Endothelial cell of umbilical vein (primary cell): ENCODE measurements at places on chromosomes 2 and 18. TPM values are rescaled to one million over a fixed set of nuclear protein-coding genes. Genes with fewer than 3 reads are reported as not detected.

- no peak for DNase-seq
Observed at GRCh38 chr18:11021477-11021876, 127.9 kb downstream of the PIEZO2 start.

DNA sequence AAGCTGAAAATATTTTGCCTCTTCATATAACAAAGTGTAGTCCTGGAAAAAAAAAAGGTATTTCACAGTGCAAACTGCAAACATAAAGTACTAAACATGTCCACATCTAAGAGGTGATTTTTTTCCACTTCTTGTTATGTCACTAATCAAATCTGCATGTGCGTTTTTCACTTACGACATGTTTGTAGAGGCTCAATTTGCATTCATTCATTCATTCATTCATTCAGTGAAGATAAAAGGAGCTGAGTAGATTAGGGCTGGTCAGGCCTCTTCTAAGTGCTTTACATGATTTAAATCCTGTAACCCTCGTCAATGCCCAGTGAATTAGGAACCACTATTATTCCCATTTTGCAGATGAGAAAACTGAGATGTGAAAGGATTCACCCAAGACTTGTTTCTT lies 88.5 kb downstream of the KCTD1 start:
- no peak for DNase-seq

Gene GATA6
- polyA plus RNA-seq = 3.9 and 4.1 TPM in 2 replicates

- DNase-seq = no peak
Observed at GRCh38 chr2:67927501-67927900, 135.3 kb downstream of the C1D start.

DNA sequence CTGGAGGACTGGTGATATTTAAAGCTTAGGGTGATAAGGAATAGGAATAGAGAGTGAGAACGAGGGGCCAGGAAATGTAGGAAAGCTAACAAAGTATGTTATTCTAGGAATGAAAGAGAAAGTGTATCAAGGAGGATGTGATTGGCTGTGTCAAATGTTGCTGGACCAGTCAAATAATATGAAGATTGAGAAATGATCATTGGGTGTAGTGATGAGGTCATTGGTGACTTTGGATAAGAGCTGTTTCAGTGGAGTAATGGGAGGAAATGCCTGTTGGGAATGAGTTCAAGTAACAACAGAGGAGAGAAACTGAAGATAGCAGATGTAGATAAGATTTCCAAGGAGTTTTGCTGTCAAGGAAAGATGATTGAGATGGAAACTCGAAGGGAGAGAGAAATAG lies 74.4 kb downstream of the UBE2E3 start:
- no peak for DNase-seq

Gene SULT1C2
- not detected in 2 replicates for polyA plus RNA-seq

Gene HK2
- polyA plus RNA-seq = 2.4 and 3.4 TPM in 2 replicates

Gene DTNA
- polyA plus RNA-seq = 6.6 and 9.0 TPM in 2 replicates

- DNase-seq = no peak
Observed at GRCh38 chr2:182359990-182360662, 66.7 kb downstream of the PDE1A start.

Gene IL36A
- polyA plus RNA-seq = not detected in 2 replicates

- DNase-seq = no peak
Observed at GRCh38 chr2:176876493-176877103, 336.0 kb upstream of the HNRNPA3 start.

DNA sequence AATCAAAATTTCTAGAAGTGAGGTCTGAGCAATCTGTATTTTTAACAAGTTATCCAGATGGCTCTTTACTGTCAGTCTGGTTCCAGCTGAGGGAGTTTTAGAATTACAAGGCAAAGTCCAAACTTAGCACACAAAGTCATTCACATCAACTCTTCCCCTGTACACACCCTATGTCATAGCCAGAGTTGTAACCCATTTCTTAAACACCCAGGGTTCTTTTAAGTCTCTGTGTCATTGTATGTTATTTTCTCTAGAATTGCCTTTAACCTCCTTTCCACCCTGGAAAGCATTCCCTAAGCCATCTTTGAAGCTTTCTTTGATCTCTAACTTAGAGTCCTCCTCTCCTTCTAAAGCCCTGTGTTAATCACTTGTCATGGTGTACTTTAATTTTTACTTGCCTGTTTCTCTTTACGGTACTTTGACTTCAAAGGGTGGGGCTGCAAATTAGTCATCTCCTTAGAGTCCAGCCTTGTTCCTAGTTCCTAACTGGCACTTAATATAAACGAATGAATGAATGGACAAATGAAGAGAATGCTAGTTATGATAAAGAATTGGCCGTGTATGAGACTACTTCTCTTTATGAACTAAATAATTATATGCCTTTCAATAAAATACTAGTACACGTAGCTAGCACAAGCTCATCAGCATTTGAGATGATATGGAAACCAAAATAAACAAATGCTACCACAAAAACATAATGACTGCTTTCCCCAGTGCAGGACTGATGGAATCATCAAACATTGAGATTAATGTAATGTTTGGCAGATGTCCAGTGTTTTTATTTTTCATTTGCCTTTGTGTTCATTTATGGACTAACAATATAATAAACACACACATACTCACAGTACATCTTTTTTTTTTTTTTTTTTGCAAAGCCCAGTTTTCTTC lies 11.9 kb upstream of the ACTR3 start:
- DNase-seq = peak; percentile 36

- DNase-seq = no peak
Observed at GRCh38 chr2:118929059-118929458, 12.9 kb upstream of the MARCO start.

GRCh38 chr18:62767836-62768557 lies 52.7 kb downstream of the PHLPP1 start:
- no peak for DNase-seq

Gene LDAH
- polyA plus RNA-seq = 8.6 and 12.3 TPM in 2 replicates

GRCh38 chr18:53682796-53683195 lies 541.7 kb downstream of the MBD2 start:
- no peak for DNase-seq

DNA sequence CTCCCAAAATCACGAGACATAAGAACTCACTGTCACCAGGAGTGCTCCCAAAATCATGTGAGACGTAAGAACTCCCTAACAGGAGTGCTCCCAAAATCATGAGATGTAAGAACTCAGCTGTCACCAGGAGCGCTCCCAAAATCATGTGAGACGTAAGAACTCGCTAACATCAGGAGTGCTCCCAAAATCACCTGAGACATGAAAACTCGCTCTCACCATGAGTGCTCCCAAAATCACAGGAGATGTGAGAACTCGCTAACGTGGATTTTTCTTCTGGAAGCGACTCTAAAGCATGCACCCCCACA lies 53.1 kb downstream of the CTDP1 start:
- no peak for DNase-seq

- DNase-seq = no peak
Observed at GRCh38 chr2:149167941-149168340, 129.4 kb downstream of the LYPD6B start.

Gene UBE2E3
- polyA plus RNA-seq = 96.9 and 107 TPM in 2 replicates

- DNase-seq = no peak
Observed at GRCh38 chr2:29134933-29135332, 19.7 kb downstream of the CLIP4 start.

Gene SULT1C4
- 12.0 and 17.2 TPM in 2 replicates for polyA plus RNA-seq

- DNase-seq = no peak
Observed at GRCh38 chr2:173278794-173279526, 75.7 kb upstream of the CDCA7 start.

DNA sequence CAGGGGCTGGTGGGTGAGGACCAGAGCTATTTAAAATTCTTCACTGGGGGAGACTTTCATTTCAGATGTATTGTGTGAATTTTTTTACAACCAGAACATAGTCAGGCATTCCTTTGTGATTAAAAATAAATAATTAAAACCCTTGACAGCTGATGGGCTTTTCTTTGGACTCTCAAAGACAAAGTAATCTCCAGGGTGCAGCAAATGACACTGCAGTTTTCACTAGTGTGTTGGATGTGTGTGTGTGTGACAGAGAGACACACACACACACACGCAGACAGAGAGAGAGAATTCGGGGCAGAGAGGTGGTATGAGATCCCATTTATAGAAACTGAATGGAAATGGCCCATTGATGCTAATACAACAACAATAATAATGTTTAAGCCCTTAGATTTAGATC lies 10.3 kb upstream of the GALNT14 start:
- no peak for DNase-seq

- no peak for DNase-seq
Observed at GRCh38 chr2:235061656-235062055, 109.8 kb downstream of the SH3BP4 start.

- DNase-seq = no peak
Observed at GRCh38 chr2:162197069-162197825, 45.2 kb upstream of the GCG start.

- DNase-seq = no peak
Observed at GRCh38 chr2:232963913-232964312, 49.1 kb downstream of the NGEF start.

GRCh38 chr2:27709960-27710575 lies 46.4 kb downstream of the SLC4A1AP start:
- no peak for DNase-seq

DNA sequence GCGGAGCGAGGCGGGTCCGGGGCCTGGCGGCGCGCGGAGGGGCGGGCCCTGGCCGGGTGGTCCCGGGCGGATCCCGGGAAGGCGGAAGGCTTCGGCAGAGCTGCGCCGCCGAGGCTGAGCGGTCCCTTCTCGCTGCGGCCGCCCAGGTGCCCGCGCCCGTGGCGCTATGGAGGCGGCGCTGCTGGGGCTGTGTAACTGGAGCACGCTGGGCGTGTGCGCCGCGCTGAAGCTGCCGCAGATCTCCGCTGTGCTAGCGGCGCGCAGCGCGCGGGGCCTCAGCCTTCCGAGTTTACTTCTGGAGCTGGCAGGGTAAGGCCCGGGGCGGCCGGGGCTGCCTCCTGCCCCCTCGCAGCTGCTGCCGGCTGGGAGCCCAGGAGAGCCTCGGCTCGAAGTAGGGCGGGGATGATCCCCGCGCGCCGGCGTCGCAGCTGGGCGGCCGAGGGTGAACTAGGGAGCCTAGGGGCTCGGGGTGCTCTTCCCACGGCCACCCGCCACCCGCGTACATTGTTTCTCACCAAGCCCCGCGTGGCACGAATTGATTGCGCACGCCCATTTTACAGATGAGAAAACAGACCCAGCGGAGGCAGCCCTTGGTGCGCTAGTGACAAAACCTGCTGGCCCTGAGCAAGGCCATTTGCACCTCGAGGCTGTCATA lies at the start of gene SLC66A3:
Gene SLC66A3 (plus strand): TSS at position 87 of the 655 bp plus-strand sequence. CDS start 80 bp downstream, at position 167.
- peak; percentile 87 for DNase-seq

GRCh38 chr2:127453392-127454171 lies 35.4 kb downstream of the PROC start:
- DNase-seq = peak; percentile 5

DNA sequence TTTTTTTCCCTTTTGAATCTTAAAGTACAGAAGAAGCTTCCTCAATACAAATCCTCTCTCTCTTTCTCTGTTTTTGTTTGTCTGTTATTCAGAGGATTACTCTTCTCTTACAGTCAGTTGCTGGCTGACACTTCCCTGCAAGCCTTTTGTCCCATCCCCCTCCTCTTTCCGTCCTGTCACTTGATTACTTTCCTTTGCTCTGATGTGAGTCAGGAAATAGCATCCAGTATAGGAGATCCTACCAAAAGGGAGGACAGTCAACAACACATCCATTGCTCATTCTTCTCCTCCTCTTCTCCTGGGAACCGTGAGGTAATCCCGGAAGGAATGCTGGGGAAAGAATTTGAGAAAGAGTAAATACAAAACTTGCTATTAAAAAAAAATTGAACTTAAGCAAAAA lies 79.3 kb upstream of the SCN7A start:
- DNase-seq = no peak

DNA sequence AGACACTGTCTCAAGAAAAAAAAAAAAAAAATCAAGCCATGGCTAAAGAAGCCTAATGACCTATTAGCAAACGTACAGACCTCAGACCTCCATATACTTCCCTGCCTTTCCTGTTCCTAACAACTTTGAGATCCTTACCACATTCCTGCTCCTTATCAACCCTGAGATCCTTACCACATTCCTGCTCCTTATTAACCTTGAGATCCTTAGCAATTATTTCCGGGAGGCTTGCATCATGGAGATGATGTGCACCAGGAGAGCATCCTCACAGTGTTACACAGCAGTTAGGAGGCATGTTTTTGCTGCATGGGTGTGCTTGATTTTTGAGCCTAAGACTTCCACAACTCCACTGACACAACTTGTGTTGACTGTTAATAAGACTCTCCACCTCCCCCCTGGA lies 54.6 kb upstream of the RASGRP3 start:
- no peak for DNase-seq

DNA sequence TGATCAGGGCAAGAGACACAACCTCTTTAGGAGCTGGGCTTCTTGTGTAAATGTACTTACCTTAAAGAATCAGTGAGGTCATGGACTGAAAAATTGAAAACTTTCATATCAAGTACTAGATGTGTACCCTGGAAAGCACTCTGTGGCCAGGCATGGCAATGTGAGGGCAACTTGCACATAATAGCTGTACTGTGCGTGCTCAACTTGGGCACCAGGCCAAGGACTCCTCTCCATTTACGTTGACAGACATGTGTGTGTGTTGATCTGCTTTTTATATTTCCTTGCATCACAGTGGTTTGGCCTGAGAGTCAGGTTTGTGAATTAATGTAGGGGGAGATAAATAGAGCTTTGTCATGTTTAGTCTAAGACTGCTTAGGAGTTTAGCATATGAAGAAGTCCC lies 669.5 kb upstream of the REG3G start:
- DNase-seq = no peak

DNA sequence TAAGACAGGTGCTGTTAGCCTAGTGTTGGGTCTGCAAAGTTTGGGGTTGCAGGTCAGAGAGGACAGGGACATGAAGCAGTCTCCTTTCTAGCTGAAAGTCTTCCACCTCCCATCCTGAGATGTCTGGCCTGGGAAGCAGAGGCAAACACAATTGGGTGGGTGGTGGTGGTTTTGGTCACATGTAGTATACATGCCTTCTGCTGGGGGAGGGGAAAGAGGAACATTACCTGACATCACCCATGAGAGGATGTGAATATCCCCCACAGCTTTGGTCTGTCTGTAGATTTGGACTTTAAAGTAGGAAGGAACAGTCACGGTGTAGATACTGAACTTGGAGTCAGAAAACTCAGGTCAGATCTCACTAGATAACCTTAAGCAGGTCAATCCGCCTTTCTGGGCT lies 4.6 kb upstream of the DNAJC5G start:
- DNase-seq = no peak

Gene SIX3
- not detected in 2 replicates for polyA plus RNA-seq

Gene FKBP1B
- polyA plus RNA-seq = 40.2 and 44.6 TPM in 2 replicates

GRCh38 chr2:165239230-165239629 lies at the start of gene SCN2A:
SCN2A (plus strand) TSS chr2:165239414; CDS start chr2:165295824, 56,410 bp downstream.
- DNase-seq = peak; percentile 60

Gene GALNT14
- 0.04 and 0.29 TPM in 2 replicates for polyA plus RNA-seq
